ENCODE measurements at places on chromosomes 12 and 14. TPM values are rescaled to one million over a fixed set of nuclear protein-coding genes. Genes with fewer than 3 reads are reported as not detected.
A peak's percentile ranks its signal among the peaks of the same experiment; 100 is the strongest.

DNA sequence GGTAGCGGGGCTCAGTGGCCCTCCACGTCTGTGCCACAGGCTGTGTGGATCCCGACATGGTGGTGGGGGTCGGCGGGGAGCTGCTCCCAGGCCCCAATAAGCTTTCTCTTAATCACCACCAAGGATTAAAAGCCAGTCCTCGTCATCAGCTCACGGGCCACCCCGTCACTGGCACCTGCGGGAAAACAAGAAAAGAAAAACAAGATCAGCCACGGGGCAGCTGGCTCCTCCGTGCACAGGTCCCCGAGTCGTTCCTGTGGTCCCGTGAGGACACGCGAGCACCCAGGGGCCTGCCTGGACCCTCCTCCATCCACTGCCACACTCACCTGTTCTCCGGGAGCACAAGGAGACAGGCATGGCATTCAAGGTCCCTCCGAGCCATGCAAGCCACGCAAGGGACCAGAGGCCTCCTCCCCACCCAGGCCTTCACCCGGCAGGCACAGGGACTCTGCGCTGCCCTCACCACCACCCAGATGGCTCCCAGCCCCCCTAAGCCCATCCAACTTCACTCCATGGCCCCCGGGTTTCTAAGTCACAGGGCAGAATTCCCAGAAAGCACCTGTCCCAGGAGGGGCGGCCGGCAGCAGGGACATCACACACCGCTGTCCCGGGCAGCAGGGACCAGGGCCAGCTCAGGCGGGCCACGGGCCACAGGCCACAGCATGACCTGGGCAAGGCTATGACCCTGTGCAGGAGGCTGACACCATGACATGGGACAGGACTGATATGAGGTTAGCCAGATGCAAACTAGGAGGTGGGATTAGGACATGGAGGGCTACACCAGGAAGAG lies 72.0 kb downstream of the NCOR2 start:
- peaks cover 15% of the 10 kb centered on the region for H3K36me3 ChIP-seq
- DNase-seq = no peak
- H3K27me3 ChIP-seq = no peaks in the 10 kb centered on the region
- peaks cover 33% of the 10 kb centered on the region for H3K4me1 ChIP-seq
- H3K27ac ChIP-seq = no peak overlapping the region
- H3K4me3 ChIP-seq = no peak overlapping the region

- peaks cover 37% of the 10 kb centered on the region for H3K4me1 ChIP-seq
- H3K4me3 ChIP-seq = peak overlapping the region; percentile 11
- peak; percentile 83 for DNase-seq
- no peaks in the 10 kb centered on the region for H3K27me3 ChIP-seq
- H3K27ac ChIP-seq = peak overlapping the region; percentile 98
These were observed 747 bp downstream of the IRF2BPL start for GRCh38 chr14:77027538-77028383.

DNA sequence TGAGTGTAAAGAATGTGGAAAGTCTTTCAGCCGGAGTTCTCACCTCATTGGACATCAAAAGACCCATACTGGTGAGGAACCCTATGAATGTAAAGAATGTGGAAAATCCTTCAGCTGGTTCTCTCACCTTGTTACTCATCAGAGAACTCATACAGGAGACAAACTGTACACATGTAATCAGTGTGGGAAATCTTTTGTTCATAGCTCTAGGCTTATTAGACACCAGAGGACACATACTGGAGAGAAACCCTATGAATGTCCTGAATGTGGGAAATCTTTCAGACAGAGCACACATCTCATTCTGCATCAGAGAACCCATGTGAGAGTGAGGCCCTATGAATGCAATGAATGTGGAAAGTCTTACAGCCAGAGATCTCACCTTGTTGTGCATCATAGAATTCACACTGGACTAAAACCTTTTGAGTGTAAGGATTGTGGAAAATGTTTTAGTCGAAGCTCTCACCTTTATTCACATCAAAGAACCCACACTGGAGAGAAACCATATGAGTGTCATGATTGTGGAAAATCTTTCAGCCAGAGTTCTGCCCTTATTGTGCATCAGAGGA lies 25.1 kb upstream of the ZNF268 start:
- no peak overlapping the region for H3K27ac ChIP-seq
- DNase-seq = no peak
- no peaks in the 10 kb centered on the region for H3K27me3 ChIP-seq
- H3K4me1 ChIP-seq = no peaks in the 10 kb centered on the region
- H3K36me3 ChIP-seq = peaks cover 6% of the 10 kb centered on the region
- H3K4me3 ChIP-seq = no peak overlapping the region

DNA sequence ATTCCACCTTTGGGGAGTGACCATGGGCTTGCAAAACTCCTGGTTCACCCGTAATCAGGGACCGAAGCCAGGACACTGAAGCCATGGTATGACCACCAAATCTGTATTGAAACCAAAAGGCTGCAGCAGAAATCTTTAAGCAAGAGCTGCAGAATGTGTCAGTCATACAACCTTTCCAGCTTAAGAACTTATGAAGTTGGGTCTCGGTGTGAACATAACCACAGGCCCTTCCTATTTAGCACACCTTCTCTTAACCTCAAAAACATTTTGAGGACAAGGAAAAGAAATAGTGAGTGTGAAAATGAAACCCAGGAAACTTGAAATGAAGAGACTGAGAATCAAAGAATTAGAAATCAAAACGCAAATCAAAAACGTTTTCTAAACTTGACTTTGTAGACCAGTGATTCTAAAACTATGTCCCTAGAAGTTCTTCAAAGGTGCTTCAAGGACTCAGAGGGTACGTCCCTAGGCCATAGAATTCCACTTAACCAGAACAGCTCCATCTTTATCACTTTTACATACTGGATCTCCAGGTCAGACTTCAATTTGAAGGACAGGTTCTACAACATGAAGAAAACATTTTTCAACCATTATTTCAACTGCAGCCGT lies 231.6 kb upstream of the GRIP1 start:
- no peak for DNase-seq
- H3K27me3 ChIP-seq = peaks cover 2% of the 10 kb centered on the region
- H3K27ac ChIP-seq = no peak overlapping the region
- no peaks in the 10 kb centered on the region for H3K4me1 ChIP-seq

- no peaks in the 10 kb centered on the region for H3K36me3 ChIP-seq
- H3K27ac ChIP-seq = peak within 1 kb of the TSS; percentile 87
- DNase-seq = peak; percentile 80
These were observed at the start of gene NCOR2 for GRCh38 chr12:124566997-124567672. TSS of gene NCOR2 (minus strand) at chr12:124567612. CDS start at chr12:124495251, 72,361 bp downstream.

DNA sequence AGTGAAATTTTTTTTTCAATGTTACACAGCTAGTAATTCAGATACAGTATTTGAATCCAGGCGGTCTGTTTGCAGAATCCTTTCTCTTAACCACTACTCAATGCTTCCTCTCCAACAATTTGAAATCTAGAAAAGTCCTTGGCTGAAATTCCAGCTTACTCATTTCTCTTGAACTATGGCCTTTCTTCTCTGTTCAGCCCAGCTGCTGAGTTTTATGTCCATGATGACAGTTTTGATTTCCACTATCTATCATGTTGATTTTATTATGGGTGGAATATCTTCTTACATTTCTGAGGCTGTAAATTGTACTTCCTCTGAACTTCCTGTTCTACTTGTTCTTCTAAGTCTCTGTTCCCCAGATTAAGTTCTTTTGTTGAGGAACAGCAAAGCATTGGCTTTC lies 315.3 kb downstream of the DIO2 start:
- H3K4me3 ChIP-seq = no peak overlapping the region
- no peaks in the 10 kb centered on the region for H3K27me3 ChIP-seq
- H3K4me1 ChIP-seq = no peaks in the 10 kb centered on the region
- DNase-seq = no peak
- no peak overlapping the region for H3K27ac ChIP-seq

DNA sequence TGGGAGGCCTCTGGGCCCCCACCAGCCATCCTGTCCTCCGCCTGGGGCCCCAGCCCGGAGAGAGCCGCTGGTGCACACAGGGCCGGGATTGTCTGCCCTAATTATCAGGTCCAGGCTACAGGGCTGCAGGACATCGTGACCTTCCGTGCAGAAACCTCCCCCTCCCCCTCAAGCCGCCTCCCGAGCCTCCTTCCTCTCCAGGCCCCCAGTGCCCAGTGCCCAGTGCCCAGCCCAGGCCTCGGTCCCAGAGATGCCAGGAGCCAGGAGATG lies 729 bp upstream of the GAPDH start:
- no peaks in the 10 kb centered on the region for H3K27me3 ChIP-seq
- H3K4me3 ChIP-seq = peak overlapping the region; percentile 92
- H3K27ac ChIP-seq = peak overlapping the region; percentile 74
- no peak for DNase-seq
- H3K4me1 ChIP-seq = peaks cover 27% of the 10 kb centered on the region

CD163 gene
- polyA plus RNA-seq = 0.39 TPM

GPR68 gene
- 0.31 TPM for polyA plus RNA-seq

NFATC4 gene
- 3.7 TPM for polyA plus RNA-seq
